Epithelial cell of proximal tubule (primary cell): ENCODE measurements at places on chromosomes 1 and 21. TPM values are rescaled to one million over a fixed set of nuclear protein-coding genes. Genes with fewer than 3 reads are reported as not detected.

The HENMT1 gene
- total RNA-seq, result 2.8 and 7.7 TPM in 2 replicates

GRCh38 chr1:68571454-68572235, 74.8 kb upstream of the DEPDC1 start:
- no peak for DNase-seq

DNA sequence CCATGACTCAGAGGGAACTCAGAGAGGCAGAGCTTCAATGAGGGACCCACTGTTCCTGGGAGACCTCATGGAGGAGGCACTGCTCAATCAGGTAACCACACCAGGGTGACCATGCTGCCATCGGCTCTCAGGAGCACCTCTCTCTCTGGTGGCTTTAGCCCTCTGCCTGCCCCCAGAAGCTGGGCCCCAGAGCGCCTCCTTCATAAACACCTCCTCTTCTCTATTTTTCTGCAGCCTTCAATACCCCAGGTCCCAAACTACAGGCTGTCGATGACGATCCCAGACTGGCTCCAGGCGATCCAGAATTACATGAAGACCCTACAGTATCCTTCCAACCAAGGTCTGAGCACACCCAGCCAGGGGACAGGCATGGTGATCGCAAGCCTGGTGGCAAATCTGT, 10.6 kb downstream of the VASH2 start:
- no peak for DNase-seq

- no peak for DNase-seq
Measured at GRCh38 chr1:95171270-95172245, 54.4 kb downstream of the TLCD4 start.

DNA sequence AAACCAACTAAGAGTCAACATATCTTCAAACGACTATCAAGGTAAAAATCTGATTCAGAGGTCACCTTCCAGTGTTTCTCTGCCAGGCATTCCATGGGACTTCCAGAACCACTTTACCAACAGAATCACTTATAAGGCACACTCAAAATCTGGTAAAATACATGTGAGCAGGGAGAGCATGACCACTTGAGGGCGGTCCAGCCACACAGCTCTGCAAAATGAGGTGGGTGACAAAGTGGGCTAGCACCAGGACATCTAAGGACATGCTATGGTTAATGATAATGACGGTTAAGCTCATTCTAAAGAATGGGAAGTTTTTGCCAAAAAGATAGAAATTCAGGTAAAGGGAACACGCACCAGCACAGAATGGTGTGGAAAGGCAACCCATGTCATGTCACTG, 24.5 kb upstream of the GLIS1 start:
- no peak for DNase-seq

The EPHB2 gene
- 47.8 and 93.6 TPM in 2 replicates for total RNA-seq
